Ureter (tissue), 1 donor: ENCODE measurements at places on chromosomes 2 and 18. TPM values are rescaled to one million over a fixed set of nuclear protein-coding genes. Genes with fewer than 3 reads are reported as not detected.

RESP18 gene
- total RNA-seq: not detected

LOXHD1 gene
- total RNA-seq: 0.29 TPM

RAB17 gene
- total RNA-seq: 24.2 TPM

HJURP gene
- 0.31 TPM for total RNA-seq

FRZB gene
- 11.8 TPM for total RNA-seq

GPR39 gene
- 13.2 TPM for total RNA-seq

GAL3ST2 gene
- 0.47 TPM for total RNA-seq

TANC1 gene
- total RNA-seq: 62.9 TPM

CCDC102B gene
- total RNA-seq: 9.1 TPM

FBXO15 gene
- total RNA-seq: 2.2 TPM

TDRD15 gene
- total RNA-seq: 0.10 TPM

PTRHD1 gene
- 38.4 TPM for total RNA-seq

SPATA3 gene
- total RNA-seq: not detected

IL1F10 gene
- total RNA-seq: not detected

DSC3 gene
- total RNA-seq: 5.7 TPM

SCYGR6 gene
- not detected for total RNA-seq

TMEM37 gene
- total RNA-seq: 2.2 TPM

NGEF gene
- 8.1 TPM for total RNA-seq

CLEC4F gene
- total RNA-seq: 1.2 TPM

CNTNAP5 gene
- 1.5 TPM for total RNA-seq

MARCO gene
- 4.8 TPM for total RNA-seq

MC5R gene
- not detected for total RNA-seq

EML6 gene
- total RNA-seq: 5.4 TPM

MLPH gene
- 236 TPM for total RNA-seq

SPP2 gene
- not detected for total RNA-seq

CFC1 gene
- not detected for total RNA-seq

CD207 gene
- 1.3 TPM for total RNA-seq

SESTD1 gene
- 70.6 TPM for total RNA-seq

AKAIN1 gene
- not detected for total RNA-seq

MITD1 gene
- total RNA-seq: 27.0 TPM

IKZF2 gene
- 118 TPM for total RNA-seq

PDE11A gene
- total RNA-seq: 2.2 TPM

PROM2 gene
- 176 TPM for total RNA-seq

CAPN13 gene
- total RNA-seq: 67.4 TPM

ASIC4 gene
- total RNA-seq: 0.13 TPM

ZNF804A gene
- 1.2 TPM for total RNA-seq

EML4 gene
- 99.1 TPM for total RNA-seq

FBLN7 gene
- total RNA-seq: 8.9 TPM

LHCGR gene
- total RNA-seq: not detected

SCN7A gene
- 5.0 TPM for total RNA-seq

DQX1 gene
- total RNA-seq: 1.4 TPM

PCARE gene
- total RNA-seq: not detected
